Natural killer cell (primary cell): ENCODE measurements at places on chromosomes 1 and 21.

DNA sequence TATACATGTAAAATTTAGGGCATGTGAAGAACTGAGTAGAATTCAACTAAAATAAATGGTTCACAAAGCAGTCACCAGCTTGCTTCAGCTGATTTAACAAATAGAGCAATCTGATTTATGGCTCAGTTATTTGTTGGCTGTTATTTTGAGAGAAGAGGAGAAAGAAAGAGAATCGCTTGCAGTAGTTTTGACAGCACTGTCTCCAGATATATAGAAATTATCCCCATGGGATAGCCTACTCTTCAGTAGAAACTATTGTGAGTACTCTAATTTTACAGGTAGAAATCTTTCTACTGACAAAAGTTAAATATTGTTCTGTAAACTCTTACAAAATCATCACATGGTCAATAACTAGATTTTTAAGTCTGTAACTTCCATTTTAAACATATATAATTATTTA, 1098.2 kb downstream of the MRPL39 start:
- no peak for DNase-seq

DNA sequence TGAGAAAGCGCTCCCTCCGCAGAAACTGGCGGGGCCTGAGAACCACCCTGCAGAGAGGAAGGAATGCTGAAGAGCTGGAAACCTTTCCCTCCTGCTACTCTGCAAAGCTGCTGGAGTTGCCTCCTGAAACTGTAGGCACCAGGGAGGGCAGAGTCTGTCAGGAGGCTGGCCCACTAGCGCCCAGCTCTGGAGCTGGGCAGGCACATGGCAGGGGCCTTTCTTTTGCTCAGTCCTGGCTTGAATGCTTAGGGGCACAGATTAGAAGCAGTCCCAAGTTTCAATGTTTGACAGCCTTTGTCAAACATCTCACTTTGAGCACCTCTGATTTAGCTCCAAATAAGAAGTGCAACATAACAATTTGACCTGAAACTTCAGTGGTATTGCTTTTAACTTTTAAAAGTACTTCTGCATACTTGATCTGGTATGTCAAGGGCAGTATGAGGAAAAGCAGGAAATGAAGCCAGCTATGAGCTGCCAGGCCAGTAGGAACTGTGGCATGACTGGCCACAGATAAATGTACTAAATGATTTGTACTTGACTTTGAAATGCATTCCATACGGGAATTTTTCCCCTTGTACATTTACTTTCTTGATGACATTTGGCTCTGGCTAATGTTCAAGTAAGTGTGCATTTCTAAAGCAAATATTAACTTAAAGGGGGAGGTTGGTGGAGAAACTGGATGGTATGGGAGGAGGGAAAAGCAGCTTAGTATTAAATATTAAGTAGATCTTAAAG, 7.2 kb downstream of the C1orf116 start:
- no peak for DNase-seq

DNA sequence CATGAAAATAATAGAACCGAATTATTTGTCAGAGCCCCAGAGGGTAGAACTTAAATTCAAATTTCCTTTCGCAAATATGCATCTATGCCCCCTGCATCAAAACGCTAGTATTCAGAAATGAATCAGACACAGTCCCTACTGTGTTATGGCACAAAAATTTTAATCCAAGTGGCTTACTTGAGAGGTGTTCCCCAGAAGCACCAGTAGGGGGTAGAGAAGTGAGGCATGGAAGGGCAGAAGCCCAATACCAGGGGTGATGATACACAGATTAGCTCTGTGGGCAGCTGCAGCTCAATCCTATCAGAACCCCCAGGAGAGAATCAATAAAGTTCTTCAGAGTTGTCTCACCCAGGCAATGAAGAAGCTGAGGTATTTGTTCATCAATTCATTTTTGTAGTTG, 342.2 kb downstream of the OMA1 start:
- no peak for DNase-seq

DNA sequence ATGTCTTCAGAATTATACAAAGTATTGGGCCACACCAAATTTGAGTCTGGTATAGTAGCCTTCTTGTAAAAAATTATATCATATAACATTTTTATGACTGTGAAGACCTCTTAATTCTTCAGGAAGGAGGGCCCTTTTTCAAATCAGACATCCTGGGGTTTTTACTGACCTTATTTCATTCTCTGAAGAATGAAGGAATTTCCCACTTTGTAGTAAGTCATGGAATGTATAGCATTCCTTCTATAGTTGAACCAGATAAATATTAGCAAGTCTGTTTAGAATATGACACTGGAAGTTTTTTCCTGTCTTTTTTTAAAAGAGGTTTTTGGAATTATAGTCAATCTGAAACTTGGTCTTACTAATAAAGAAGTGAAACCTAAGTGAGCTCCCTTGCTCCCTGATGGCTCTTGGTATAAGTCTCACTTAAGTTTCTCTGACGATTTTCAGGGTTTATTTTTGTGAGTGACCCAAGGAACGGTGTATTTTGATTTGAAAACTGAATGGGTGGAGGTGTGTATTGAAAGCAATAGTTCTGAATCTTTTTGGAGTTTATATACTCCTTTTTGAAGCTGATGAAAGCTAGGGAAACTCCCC, 23.7 kb downstream of the SNX27 start:
- no peak for DNase-seq
